M059J (cell line): ENCODE measurements at places on chromosomes 3 and 15. TPM values are rescaled to one million over a fixed set of nuclear protein-coding genes. Genes with fewer than 3 reads are reported as not detected.

INKA1 gene
- 0.89 and 1.6 TPM in 2 replicates for total RNA-seq

DNA sequence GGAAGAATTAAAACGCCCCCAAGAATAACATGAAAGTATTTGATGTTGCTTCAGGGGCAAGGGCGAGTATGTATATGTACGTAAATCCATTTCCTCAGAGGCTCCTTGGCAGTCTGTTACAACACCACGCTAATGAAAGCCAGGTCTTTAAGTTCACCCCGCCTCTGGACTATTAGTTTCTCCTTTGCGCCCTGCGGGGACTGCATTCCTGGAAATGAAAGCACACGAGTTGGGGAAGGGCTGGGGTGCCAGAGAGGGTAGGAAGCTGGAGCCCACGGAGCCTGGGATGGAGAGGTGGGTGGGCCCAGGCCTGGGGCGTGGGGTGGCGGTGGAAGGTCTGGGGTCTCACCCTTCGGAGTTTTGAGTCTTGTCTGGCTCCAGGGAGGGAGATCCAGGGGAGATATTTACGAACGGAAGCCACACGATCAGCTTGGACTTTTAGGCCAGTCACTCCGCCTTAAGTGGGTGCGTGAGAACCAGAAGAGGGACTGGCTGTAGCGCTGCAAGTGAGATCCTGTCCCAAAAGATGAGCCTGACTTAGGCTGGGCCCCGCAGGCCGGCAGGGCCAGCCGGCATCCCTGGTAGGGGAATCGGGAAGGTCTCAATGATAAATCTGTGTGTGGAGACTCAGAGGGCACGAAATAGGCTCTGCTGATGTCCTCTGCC, 1.6 kb upstream of the PLCL2 start:
- no peak for DNase-seq

ALG1L2 gene
- total RNA-seq: not detected in 2 replicates

DNA sequence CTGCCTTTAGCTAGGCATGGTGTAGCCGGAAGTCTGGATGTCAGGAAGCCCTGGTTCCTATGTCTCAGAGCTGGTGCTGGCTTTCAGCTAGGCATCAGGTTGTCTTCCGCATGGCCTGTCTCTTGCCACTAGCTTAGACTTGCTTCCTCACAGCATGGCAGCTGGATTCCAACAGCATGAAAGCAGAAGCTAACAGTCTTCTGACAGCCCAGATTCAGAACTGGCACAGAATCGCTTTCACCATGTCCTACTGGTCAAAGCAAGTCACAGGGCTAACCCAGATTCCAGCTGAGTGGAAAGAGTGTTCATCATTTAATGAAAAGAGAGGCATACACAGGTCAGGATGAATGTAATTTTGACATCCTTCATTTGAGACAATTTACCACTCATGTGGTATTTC, 1050.5 kb downstream of the ROBO2 start:
- DNase-seq: no peak

REC114 gene
- total RNA-seq: not detected in 2 replicates

LTK gene
- not detected in 2 replicates for total RNA-seq

DNA sequence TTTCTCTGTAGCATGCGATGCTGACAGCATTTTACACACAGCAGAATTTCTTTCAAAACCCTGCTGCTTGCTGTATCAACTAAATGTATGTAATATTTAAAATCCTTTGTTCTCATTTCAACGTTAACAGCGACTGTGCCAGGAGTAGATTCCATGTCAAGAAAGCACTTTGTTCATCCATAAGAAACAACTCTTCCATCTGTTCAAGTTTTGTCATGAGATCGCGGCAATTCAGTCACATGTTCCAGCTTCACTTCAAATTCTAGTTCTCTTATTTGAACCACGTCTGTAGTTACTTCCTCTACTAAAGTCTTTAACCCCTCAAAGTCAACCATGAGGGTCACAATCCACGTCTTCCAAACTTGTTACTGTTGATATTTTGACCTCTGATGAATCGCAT, 50.6 kb downstream of the SMARCC1 start:
- no peak for DNase-seq

- DNase-seq: no peak
Measured at GRCh38 chr3:49180116-49180515, 8.7 kb downstream of the KLHDC8B start.

GRCh38 chr15:99402014-99402729, 150.9 kb downstream of the LRRC28 start:
- DNase-seq: no peak
